ENCODE measurements at places on chromosomes 1 and 21.

- no peak for DNase-seq
These were observed 50.0 kb upstream of the POGK start for GRCh38 chr1:166789286-166789685.

DNA sequence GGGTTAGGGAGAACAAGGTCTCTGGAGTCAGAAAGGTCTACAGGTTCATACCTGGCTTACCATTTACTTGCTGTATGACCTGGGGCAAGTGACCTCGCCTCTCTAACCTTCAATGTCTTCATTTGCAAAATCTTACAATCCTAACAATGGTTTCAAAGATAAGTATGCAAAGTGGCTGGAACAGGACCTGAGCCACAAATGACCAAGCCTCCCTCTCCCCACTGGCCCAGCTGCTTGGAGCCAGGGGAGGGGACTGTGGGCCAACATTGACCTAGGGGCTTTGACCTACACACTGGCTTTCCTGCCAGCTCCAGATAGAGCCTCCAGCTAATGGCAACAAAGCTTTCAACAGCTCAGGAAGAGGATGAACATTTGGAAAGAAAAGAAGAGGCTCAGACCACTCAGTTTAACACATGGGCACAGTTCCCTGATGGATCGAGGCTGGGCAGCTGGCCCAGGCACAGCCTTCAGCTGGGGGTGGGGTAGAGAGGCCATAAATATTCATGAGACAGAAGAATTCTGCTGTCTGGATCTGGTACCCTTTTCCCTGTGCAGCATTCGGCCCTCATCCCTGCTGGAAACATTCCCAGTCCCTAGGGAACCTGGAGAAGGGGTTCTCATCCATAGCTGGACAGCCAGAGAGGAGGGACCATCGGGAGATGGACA lies 12.9 kb downstream of the PTAFR start:
- no peak for DNase-seq

DNA sequence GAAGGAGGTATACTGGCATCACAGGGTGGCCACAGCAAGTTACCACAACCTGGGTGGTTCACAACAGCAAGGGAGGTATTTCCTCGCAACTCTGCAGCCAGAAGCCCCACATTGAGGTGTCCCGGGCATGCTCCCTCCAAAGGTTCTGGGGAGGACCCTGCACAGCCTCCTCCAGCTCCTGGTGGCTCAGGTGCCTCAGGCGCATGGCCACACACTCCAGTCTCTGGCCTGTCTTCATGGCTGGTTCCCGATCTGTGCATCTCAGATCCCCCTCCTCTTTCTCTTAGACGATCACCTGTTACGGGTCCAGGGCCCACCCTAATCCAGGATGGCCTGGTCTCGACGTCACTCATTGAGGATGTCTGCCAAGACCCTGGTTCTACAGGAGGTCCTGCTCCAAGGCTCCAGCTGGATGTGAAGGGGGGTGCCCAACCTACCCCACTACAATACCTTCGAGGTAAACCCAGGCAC lies 6.7 kb upstream of the ARF1 start:
- no peak for DNase-seq

- DNase-seq, result no peak
These were observed 77.1 kb downstream of the MTR start for GRCh38 chr1:236872075-236872666.

GRCh38 chr1:156226116-156226538 lies 13.3 kb downstream of the PMF1 start:
- DNase-seq, result no peak

DNA sequence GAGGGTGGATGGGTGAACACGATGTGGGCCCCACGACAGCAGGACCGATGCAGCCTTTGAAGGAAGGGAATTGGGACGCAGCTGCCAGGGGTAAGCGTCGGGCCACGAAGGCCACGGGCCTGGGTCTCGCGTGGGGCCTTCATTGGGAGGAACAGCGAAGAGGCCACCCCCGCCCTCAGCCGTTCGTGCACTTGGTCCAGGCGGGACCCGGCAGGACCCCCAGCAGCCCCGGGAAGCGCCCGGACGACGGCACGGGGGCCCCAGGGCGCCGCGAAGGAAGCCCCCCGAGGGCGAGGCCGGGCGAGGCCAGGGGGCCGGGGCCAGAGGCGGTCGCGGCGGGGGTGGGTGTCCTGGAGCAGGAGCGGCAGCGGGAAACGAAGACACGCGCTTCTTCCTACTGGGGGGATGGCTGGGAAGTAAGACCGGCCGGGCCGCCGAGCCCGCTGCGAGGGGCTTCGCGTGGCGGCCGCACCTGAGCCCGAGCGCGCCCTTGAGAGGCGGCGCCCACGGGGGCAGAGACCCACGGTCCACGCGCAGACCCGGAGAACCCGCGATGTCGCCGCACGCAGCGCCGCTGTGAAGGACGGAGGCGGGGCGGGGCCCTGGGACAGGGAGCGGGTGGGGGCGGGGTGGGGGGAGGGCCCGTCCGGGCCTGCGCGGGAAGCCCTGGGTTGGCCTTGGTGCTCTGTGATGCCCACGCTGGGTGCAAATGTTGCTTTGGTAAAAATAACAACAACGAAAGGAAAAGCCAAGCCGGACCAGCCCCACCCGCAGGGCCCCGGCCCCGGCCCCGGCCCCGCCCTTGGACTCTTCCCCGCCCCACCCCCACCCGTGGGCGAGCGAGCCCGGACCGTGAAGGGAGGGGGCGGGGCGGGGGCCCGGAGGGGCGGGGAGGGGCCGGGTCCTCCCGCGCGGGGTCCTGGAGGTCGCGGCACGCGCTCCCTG lies 56.0 kb upstream of the ADARB1 start:
- DNase-seq, result no peak

- DNase-seq, result peak; percentile 51
These were observed 52.1 kb downstream of the GPR161 start for GRCh38 chr1:168084396-168085231.

- no peak for DNase-seq
These were observed 285.2 kb downstream of the PCP4 start for GRCh38 chr21:40152476-40152875.

DNA sequence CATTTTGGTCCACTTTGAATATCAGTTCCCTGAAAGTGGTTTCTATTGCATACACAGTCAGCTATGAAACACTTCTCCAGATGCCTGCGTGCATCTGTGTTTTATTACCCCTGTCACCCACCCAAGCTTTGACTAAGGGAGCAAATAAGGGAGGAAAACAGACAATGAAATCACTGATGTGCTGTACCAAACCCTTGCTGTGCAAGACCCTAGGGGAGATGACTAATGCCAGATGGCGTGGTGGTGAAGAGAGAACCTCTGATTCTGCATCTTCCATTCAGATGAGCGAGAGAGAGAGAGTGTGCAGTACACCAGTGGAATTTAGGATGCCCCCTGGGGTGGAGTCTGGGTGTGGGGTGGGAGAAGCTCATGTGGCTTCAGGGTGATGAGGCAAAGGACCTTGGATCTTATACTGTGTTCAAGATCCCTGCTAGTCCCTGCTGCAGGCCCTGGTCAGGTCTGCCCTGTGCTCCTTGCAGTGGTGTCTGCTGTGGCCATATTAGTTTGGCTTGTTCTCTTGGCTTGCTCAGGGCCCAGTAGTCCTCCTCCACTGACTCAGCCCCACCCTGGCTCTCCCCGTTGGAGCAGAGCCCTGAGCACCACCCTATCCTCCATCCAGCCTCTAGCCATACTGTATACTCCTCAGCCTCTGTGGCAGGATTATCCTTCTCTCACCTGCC lies 18.5 kb downstream of the CLCA1 start:
- DNase-seq, result no peak

DNA sequence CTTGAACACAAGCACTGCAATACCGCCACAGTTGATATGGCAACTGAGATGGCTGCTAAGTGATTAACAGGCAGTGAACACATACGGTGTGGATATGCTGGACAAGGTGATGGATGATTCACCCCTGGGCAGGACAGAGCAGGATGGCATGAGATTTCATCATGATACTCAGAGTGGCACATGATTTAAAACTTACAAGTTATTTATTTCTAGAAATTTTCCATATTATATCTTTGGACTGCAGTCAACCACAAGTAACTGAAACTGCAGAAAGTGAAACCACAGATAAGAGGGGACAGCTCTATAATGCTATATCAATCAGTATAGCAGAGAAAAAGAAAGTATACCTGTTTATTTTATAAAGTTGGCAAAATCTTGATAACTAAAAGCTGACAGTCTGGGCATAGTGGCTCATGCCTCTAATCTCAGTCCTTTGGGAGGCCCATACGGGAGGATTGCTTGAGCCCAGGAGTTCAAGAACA lies 47.9 kb downstream of the PHACTR4 start:
- no peak for DNase-seq

DNA sequence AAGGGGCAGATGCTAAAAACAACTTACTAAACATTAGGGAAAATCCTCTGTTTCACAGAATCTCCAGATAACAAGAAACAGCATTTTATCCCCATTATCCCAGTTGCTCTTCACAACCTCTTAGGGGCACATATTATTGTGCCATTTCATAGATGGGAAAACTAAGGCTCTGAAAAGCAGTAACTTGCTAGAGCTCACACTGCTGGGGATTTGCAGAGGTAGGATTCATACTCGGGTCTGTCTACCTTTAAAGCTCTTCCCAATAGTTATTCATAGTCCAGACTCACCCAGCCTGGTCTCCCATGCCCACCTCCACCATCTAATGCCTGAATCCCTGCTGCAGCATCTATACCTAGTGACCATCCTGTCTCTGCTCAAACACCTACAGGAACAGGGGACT lies 67.7 kb downstream of the RRAGC start:
- DNase-seq, result no peak

- DNase-seq, result no peak
These were observed 146 bp upstream of the ZNF362 start for GRCh38 chr1:33256221-33256470.

DNA sequence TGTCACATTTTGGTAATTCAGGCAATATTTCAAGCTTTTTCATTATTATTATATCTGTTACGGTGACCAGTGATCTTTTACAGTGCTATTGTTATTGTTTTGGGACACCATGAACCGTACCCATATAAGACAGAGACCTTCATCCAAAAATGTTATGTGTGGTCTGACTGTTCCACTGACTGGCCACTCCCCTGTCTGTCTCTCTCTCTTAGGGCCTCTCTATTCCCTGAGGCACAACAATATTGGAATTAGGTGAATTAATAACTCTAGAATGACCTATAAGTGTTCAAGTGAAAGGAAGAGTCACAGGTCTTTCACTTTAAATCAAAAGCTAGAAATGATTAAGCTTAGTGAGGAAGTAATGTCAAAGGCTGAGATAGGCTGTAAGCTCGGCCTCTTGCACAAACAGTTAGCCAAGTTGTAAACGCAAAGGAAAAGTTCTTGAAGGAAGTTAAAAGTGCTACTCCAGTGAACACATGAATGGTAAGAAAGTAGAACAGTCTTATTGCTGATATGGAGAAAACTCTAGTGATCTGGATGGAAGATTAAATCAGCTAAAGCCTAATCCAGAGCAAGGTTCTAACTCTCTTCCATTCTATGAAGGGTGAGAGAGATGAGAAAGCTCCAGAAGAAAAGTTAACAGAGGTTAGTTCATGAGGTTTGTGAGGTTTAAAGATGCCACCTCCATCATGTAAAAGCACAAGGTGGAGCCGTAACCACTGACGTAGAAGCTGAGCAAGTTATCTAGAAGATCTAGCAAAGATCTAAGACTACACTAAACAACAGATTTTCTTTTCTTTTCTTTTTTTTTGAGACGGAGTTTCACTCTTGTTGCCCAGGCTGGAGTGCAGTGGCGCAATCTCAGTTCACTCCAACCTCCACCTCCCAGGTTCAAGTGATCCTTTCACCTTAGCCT lies 19.7 kb upstream of the DIPK1A start:
- DNase-seq, result no peak

DNA sequence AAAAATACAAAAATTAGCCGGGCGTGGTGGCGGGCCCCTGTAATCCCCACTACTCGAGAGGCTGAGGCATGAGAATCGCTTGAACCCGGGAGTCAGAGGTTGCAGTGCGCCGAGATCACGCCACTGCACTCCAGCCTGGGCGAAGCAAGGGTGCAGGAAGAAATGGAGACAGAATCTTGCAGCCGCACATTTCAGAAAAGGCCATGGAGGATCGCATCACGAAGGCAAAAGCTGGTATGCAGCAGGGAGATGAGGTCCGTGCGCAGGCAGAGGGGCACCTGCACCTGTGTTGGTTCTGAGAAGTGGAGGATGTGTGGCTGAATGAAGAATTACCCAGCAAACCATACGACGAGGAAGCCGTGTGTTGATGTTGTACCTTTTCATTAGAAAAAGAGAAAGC lies 53.0 kb upstream of the ABCG1 start:
- no peak for DNase-seq

DNA sequence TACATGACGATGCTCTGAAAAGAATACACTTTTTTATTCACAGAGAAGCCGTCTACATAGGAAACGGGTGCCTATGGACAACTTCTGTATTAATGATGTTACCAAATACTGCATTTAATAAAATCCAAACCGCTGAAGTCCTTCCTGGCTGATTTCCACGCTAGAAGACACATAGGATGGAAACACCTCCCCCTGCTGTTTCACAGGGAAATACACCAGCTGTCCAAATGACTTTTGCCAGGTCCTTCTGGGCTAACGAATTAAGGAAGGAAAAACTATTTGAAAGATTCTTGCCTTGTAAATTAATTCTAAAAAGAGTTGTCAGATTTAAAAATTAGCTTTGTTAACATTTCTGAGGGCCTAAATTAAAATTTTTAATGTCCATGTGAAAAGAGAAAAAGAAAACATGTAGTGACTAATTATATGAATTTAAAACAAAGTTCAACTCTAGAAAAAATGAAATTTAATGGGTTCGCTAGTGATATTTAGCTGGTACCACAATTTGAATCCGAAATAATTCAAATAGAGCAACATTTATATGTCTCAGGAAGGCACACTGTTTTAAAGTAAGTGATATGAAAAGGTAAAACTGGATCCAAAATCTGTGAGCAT lies 146.0 kb downstream of the RERE start:
- DNase-seq, result peak; percentile 32

- DNase-seq, result peak; percentile 84
These were observed 3.0 kb downstream of the TRIM46 start for GRCh38 chr1:155176544-155177071.

- no peak for DNase-seq
These were observed 22.7 kb upstream of the NBL1 start for GRCh38 chr1:19621274-19621950.

DNA sequence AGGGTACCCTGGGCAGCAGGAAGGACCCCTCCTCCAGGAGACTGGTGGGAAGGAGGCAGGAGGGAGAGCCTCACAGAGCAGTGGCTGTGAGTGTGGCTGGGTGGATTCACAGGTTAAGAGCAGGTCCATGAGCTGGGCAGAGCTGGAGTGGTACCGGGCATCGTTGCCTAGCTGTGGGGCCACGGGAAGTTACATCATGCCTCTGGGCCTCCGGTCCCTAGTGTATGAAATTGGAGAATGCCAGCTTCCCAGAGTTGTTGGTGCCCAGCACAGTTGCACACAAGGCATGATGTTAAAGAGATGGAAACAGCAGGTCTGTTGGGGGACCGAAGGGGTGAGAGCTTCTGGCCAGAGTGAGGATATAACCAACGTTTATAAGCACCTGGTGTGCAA lies 18.5 kb downstream of the FOXO6 start:
- DNase-seq, result no peak

GRCh38 chr1:95221306-95221705 lies 12.7 kb upstream of the RWDD3 start:
- no peak for DNase-seq

DNA sequence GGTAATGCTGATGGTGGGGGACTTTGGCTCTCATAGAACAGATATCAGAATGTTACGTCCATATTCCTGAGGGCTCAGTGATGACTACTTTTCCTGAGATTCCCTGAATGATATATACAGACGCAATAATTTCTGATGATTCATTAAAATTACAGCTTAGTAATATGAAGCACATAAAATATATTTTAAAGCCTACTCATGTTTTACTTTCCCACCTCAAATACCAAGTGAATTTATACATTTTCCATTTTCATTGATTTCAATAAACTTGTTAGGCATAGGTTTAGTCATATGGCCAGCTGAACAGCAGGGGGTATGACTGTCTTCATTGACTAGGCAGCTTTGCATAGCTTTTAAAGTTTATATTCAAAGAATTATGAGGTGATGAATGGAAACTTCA lies 26.2 kb upstream of the PDC start:
- DNase-seq, result no peak

Data from thyroid gland (tissue), 4 donors.